ENCODE measurements at places on chromosomes 6 and 20.

DNA sequence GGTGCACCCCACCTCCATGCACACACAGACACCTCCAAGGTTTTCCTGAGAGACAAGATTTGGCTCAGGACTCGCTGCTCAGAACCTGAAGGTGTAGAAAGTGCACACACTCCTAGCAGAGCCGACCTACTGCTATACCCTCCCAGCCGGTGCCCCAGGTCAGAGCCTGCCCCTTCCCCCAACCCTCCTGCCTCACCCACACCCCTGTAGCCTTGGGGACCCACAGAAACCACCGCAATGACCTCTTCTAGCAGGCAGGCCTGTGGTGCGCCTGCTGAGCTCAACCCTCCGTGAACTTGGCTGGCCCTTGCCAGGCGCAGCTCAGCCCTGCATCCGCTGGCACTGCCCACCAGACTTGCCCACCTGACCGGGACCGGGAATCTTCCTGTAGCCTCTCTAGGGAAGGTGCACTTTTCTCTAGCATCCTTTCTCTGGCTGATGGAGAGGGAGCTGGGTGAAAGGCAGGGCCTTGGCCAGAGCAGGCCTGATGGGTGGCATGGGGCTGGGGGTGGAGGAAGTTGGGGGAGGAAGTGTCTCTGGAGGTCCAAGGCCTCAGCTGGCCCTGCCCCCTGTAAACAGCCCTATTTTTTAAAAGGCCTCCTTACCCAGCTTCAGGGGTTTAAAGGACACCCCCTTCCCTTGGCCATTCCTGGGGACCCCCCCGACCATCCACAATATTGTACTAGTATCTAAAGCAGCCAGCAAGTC lies 36.9 kb upstream of the SLCO4A1 start:
- DNase-seq, result no peak

DNA sequence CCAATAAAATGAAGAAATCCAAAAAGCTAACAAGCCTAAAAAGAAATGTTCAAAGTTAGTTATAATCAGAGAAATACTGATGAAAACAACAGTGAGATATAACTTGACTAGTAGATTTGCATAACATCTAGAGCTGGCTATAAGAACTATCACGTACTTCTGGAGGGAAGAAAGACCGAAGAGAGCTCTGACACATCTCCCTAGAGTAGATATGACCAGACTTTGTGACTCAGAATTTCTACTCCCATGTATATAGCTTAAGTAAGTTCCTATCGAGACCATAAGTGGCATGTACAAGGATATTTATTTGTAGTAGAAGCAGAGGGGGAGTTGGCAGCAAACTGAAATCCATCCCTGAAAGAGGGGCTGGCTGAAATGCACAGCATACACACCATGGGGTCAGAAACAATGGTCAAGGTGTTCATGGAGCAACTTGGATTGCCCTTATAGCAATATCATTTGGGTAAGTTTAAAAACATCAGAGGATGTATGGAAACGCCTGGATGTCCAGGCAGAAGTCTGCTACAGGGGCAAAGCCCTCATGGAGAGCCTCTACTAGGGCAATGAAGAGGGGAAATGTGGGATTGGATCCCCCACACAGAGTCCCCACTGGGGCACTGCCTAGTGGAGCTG lies 25.6 kb upstream of the IL17A start:
- no peak for DNase-seq

DNA sequence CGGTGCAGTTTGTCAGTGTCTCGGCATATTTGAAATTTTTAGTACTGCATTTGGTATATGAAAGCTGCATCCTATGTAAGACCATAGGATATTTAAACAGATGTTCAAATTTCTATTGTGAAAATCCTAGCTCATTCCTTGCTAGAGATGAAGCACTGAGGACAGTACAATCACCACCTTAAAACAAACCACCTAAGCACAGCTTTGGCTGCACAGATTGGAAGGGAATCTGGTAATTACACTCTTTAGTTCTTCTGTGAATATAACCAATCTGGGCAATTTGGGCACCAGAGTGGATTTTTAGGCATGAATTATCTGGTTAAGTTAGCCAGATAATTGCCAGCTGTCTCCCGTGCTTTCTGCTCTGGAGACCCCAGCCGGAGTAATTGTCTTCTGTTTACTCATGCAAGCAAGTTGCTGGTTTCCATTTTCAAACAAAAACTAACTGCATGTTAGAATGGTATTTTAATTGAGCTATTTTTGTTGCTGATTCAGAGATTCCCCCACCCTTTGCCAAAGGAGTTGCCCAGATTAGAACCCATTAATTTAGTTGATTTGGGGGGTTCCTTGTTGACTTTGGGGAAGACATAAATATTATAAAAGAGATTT lies 36.9 kb downstream of the E2F3 start:
- DNase-seq, result no peak

- DNase-seq, result no peak
Observed at GRCh38 chr20:16537025-16537665, 36.1 kb downstream of the KIF16B start.

- no peak for DNase-seq
Observed at GRCh38 chr20:64189986-64190385, 25.7 kb downstream of the MYT1 start.

DNA sequence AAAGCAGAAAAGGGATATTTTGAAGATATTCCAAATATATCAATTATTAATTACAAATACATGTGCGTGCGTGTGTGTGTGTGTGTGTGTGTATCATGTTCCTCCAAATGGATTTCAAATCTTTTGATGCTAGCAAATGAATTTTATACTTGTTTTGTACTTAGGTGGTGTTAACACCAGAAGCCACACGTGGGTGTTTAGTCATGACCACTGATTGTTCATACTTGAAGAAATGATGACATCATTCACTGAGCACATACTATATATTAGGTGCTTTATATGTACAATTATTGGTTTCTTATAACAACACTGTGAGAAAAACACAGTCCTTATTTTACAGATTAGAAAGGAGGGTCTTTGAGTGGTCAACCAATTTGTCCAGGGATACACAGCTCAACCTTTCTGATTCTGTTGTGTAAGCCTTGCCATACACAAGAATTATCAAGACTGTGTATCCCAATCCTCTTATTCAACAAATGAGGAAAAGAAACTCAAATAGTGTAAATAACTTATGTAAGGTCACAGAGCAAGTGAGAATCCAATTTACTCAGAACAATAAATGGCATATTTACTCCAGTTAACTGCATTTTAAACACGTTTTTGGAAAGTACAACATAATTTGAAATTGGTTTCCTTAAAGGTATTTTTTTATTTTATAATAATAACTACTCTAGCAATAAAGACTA lies 88.5 kb downstream of the BCAS1 start:
- no peak for DNase-seq

GRCh38 chr6:138473144-138473543 lies 26.1 kb downstream of the NHSL1 start:
- DNase-seq, result no peak

- no peak for DNase-seq
Observed at GRCh38 chr6:27836141-27836782, 75.9 kb downstream of the OR2B2 start.

DNA sequence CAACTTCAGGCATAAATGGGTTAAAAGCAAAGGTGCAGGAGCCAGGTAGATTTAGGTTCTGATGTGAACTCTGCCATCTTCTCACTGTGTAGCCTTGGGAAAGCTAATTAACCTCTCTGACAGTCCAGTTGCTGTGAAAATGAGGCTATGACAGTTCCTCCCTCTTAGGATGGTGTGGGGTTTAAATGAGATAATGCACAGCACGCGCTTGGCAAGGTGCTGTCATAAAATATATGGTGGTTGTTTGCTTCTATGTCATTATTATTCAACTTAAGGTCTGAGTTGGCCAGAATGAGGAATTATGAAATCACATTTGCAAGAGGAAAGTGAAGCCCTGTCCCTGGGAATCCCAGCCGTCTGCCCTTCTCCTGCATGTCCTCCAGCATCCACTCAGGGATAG lies 15.5 kb upstream of the BCAS1 start:
- no peak for DNase-seq

All from activated CD4-positive, alpha-beta T cell treated with anti-CD3 and anti-CD28 coated beads for 4 hours (primary cell).